Astrocyte of the hippocampus (primary cell): ENCODE measurements at places on chromosomes 1 and 21.
A peak's percentile ranks its signal among the peaks of the same experiment; 100 is the strongest.

- DNase-seq, result peak; percentile 49
These were observed 4.9 kb upstream of the PROX1 start for GRCh38 chr1:213982672-213983492.

DNA sequence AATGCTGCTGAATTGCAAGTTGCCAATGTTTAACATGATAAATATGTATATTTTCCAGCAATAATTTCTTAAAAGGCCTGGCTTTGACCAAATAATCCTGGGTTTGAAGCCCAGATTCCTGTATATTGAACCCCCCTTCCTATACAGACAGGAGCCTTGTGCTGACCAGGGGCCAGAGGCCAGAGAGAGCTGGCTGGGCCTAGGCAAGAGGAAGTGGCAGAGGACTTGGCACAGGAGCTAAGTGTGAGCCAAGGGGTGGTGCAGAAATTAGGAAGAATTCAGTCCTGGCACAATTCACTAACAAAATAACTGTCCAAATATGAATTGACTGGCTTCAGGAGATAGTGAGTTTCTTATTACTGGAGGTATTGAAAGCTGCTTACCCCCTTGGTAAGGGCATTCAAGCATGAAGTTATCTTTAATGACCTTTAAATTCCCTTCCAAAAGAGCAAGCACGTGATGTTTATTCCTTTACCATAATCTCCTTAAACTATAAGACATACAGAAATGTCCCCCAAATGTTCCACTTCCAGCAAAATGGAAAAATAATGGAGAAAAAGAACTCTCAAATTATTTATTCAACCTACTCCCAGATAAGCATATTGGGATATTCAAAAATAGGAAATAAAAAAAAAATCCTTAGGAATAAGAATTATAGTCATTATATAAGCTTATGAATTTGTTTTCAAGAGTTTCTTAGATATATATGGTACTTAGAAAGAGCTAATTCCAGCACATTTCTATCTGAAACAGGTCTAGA, 26.6 kb downstream of the NIBAN1 start:
- DNase-seq, result no peak

DNA sequence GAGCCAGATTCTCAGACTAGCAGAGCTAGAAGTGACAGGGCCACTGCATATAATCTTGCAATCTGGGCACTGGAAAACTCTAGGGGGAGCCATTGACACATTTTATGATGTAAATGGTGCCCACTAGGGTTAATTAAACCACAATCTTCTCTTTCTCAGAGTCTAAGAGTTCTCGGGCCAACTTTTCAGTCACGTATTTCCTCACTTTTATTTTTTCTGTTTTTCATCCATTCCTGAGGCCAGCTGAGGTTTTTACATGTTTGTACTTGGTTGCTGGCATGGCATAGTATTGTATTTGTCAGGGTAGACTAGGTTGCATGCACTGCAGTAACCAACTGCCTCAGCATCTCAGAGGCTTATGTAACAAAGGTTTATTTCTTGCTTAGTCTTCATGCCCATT, 138.2 kb downstream of the ZNF326 start:
- DNase-seq, result peak; percentile 82

GRCh38 chr1:246647513-246647912, 76.7 kb upstream of the SCCPDH start:
- peak; percentile 33 for DNase-seq

- peak; percentile 0 for DNase-seq
These were observed 786.6 kb upstream of the RGS18 start for GRCh38 chr1:191371626-191372025.

GRCh38 chr1:41286992-41287391, 44.9 kb upstream of the SCMH1 start:
- no peak for DNase-seq

- DNase-seq, result peak; percentile 74
These were observed 22.9 kb downstream of the ADAM30 start for GRCh38 chr1:119873135-119874015.

DNA sequence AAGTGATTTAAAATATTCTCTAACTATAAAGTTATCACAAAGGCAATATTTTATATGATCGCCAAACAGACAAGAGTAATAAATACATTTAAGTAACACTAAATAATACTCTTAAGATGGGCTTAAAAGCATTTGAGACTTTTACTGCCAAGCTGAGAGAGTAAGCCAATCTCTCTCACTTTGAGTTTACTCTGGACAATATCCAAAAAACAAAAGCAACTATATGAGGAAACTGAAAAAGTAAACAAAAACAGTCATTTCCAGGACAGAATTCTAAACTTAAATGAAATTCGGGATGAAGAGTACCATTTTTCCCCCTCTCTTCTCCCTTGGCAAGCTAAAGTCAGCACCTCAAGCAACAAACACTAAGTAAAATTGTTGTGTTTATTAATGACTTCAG, 173.2 kb downstream of the COP1 start:
- DNase-seq, result peak; percentile 38

DNA sequence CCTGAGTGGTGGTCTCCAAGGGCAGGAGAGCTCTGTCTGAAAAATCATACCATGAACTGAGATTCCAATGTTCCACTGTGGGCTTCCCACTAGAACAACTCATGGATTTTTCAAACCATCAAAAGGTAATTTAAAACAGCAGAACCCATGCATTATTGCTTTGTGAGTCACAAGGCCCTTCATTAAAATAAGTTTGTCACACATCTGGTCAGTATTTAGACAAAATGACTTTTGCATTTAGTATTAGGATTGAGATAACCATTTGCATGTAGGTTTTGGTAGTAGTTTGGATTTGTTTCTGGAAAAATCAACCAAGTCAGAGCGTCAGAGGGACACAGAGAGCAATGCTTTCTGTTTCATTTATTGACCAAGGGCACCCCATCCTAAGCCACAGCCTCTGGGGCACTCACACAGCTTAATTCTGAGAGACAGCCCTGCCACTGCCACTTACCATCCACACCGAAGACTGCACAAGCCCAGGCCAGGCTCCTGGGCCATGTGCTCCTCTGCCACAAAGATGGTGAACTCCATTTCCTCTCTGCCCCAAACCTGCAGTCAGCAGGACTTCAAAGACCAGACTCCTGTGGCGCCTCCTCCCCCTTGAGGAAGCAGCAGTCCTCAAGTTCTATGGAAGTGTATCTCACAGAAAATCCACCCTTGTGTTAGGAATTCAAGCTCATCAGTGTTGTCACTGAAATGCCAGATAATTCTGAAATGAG, 132.6 kb upstream of the DUSP10 start:
- DNase-seq, result peak; percentile 16

- peak; percentile 44 for DNase-seq
These were observed 152.2 kb downstream of the S1PR1 start for GRCh38 chr1:101388904-101389546.

DNA sequence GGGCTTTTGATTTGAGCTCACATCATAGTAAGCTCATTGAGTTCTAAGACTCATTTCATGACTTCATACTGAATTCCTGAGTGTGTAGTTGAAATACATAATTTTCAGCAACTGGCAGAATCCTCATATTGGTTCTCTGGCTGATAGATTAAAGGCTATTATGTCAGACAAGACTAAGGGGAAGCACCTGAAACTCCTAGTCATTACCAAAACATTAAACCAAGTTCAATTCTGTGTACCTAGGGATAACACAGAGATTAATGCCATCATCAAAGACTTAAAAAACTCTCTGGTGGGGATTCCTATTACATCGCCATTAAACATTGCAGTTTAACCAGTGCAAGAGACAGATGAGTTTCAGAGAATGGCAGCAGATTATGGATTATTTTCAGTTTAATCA, 339.1 kb downstream of the PTPRC start:
- no peak for DNase-seq

DNA sequence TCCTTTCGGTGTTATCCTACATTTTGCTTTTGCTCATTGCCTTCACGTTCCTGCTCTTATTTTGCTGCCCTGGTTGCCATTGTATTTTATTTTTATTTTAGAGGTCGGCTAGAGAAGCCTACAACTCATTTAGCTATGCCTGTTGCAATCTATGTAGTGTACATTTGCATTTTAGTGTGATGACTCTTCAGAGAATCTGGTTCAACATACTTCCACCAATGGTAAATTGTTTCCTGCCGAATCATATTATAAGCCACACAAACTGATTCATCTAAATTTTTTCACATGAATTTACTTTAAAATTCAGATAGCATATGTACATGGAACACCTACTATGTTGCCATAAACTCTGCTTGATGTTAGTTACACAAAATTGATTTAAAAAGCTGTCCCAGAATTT, 1596.9 kb downstream of the PLA2G4A start:
- DNase-seq, result peak; percentile 20
